ENCODE measurements at places on chromosomes 4 and X.

DNA sequence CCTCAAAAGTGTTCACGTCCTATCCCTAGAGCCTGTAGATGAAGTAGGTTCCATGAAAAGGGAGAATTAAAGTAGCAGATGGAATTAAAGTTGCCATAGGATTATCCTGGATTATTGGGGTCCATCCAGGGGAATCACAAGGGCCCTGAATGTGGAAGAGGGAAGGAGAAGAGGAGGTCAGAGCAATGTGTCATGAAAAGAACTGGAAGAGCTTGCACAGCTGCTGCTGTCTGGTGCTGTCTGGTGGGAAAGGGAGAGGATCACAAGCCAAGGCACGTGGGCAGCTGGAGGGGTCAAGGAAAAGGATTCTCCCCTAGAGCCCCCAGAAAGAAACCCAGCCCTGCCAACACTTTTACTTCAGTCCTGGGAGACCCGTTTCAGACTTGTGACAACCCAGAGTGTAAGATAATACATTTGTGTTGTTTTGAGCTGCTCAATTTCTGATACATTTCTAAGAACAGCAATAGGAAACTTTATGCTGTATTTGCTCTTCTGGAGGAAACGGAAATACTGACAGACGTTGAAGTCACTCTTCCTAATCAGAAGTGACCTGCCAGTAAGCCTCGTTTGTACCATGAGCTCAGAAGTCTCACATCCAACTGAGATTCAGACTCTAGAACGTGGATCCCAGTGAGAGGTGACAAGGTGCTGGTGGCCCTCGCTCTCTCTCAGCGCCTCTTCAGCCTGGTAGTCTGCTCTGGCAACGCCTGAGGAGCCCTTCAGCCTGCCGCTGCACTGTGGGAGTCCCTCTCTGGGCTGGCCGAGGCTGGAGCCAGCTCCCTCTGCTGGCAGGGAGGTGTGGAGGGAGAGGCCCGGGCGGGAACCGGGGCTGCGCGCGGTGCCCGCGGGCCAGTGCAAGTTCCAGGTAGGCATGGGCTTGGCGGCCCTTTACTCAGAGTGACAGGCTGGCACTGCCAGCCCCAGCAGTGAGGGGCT lies 34.7 kb upstream of the ENPP6 start:
- DNase-seq = no peak

GRCh38 chrX:16897445-16897844 lies 27.3 kb upstream of the RBBP7 start:
- no peak for DNase-seq

GRCh38 chrX:136768469-136769084 lies 12.2 kb downstream of the ARHGEF6 start:
- peak; percentile 47 for DNase-seq

GRCh38 chr4:1599491-1600210 lies 84.5 kb downstream of the FAM53A start:
- DNase-seq = no peak

DNA sequence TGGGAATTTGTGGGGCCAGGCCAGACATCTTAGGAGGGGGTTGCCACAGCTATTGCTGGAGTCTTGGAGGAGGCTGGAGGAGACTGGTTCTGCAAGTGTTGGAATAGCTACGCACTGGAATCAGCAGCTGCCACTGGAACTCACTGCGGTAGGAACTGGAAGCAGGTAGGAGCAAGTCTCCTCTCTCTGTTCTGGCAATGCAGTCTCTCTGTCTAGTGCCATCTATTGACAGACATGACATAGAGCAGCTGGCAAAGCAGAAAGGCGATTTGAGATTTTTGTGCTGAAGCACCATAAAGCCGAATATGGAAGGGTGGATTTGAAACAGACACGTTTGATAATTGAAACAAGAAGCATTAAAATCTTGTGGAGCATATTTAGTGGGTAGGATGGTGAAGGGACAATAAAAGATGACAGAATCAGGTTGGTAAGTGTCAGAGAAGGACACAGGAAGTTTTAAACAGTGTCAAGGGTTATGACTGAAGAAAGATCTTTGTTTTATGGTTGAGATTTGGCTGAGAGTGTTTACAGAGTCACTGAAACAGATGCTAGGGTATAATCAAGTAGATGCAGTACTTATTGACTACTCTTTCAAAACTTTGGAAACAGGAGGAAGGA lies 23.5 kb upstream of the SYNPO2 start:
- DNase-seq = peak; percentile 49

- no peak for DNase-seq
Observed at GRCh38 chrX:107421337-107421861, 28.1 kb upstream of the FRMPD3 start.

- no peak for DNase-seq
Observed at GRCh38 chrX:100819534-100819836, 706 bp upstream of the CSTF2 start.

DNA sequence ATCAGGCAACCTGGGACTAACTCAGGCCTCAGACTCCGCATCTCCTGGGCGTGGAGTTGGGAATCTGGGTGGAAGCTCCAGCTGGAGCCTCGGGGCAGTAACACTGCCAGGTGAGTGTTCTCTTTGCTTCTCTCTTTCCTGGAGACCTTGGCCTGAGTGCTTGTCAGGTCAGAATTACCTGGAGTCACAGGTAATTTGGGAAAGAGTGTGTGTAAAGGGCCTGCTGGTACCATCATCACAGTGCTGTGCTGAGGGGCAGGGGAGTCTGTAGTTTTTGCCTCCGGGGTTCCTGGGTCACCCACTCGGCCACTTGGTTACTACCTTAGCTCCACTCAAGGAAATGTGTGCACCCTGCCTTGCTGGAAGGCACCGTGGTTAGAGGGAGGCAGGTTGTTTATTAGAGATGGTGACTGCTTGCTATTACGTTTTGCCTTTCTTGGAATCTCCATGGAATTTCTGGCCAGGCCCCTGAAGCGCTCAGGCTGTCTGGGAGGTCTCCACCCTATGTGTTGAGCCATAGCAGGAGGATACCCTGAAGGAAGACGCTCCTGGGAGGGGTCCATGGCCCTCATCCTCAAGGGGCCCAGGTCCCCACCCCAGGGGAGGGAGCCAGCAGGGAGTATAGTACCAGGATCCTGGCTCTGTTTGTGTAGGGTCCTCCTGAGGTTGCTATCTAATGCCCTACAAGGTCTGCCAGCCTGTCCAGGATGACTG lies 2.9 kb downstream of the GPR78 start:
- DNase-seq = no peak

DNA sequence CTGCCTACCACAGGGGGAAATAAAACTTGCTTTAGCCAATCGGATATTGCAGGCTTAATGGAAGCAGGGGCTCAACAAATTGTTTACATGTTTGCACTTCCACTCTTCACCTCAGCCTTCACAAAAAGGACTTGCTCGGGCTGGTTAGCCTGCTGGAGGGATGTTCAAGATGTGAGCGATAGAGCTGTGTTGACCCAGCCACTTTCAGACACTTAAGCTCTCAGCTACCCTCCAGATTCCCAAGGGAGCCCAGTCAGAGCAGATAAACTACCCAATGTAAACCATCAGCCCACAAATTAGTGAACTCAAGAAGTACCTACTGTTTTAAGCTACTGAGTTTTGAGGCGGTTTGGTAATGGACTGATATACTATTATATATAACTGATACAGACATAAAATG lies 508.4 kb upstream of the FTHL17 start:
- no peak for DNase-seq

- no peak for DNase-seq
Observed at GRCh38 chr4:107593230-107593629, 126.8 kb downstream of the PAPSS1 start.

DNA sequence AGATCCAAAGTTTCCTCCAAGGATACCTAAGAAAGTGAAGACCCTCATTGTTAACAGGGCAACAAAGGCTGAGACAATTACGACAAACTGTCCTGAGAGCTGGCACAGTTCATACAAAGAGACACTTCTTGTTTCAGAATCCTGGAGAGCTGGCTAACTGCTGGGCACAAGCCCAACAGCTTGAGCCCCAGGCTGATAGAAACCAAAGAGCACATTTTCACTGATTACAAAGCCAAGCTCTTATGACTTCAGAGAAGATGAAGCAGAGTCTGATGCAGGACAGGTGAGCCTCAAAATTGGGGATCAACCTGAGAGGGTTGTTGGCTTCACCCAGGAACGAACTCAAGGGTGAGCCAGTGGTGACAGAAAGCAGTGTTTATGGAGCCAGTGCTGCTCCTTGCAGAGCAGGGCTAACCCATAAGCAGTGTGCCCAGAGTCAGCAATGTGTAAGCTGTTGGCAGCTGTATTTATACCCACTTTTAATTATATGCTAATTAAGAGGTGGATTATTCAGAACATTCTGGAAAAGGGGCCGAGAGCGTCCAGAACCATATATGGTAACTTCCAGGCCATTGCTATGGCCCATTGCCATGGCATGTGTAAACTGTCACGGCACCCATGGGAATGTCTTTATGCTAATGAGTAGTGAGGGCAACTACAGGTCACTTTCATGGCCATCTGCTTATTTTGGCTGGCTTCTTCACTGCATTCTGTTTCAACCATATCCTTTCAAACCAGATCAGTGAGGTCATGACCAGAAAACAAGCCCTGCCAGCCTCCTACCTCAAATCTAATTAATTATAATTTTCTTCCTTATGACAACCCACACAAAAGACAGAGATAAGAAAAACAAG lies 183.7 kb downstream of the EVC2 start:
- DNase-seq = no peak

GRCh38 chrX:119996069-119996468 lies 52.5 kb upstream of the NKAP start:
- DNase-seq = no peak

DNA sequence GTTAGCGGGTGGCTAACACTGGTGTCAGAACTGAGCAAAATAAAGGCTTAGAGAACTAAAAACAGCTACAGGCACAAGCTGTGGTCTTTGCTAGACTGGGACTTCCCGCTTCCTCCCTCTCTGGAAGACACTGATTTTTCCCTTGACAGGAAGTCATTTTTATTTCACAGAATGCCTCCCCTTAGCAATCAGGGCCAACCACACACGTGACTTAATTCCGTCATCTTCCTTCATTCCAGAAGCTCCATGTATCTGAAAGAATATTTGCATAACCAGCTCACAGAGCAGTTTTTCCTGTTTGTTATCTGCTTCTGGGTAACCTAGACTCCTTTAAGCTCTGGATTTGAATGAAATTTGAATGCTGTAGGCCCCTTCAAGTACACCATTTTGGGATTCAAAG lies 327.5 kb upstream of the FRG1 start:
- no peak for DNase-seq

- DNase-seq = no peak
Observed at GRCh38 chrX:134782796-134783195, 124.5 kb upstream of the PLAC1 start.

DNA sequence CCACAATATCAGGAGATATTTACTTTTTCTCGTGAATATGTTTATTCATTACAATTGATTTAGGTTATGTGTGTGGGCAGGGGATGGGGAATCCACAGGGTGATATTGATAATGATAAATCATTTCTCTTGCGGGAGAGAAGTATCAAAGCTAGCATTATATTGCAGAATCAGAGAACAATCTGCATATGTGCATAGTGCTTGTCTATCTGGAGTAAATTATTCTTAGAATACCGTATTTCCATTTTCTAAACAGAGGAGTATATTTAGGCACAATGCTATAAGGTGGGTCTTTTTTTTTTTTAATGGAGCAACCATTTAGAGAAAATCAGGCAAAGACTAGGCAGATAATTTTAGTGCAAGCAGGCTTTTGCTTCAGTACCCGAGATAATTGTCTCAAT lies 166.0 kb upstream of the ARX start:
- DNase-seq = no peak

GRCh38 chr4:25807102-25807728 lies 55.6 kb downstream of the SEL1L3 start:
- DNase-seq = no peak

DNA sequence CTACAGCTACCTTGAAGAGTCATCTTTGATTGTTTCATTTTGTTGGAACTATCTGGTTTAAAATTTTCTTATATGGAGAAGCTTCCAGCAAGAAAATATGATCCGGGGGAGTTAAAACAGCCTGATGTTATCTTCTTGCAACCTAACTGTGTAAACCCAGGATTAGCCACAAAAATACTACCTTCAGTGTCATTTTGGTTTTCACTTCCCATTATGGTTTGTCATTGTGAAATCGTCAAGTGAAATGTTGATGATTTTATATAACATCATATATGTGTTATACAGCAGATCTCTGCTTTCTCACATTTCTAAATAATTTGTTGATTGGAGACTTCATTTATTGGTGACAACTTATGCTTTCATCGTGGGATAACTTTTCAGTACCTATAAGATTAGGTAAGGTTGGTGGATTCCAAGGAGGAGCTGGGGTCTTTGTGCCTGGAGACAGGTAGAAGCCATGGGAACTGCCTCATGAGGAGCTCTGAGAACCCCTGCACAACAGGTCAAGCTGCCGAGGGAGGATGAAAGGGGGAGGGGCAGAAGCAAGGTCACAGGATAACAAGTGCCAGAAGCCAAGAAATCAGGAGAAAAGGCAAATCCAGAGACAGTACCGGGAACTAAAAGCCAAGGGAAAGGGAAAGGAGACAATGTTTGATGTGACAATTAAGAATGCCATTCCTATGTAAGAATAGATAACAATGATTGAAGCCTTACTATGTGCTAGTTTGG lies 7.2 kb downstream of the ARHGAP24 start:
- DNase-seq = no peak

DNA sequence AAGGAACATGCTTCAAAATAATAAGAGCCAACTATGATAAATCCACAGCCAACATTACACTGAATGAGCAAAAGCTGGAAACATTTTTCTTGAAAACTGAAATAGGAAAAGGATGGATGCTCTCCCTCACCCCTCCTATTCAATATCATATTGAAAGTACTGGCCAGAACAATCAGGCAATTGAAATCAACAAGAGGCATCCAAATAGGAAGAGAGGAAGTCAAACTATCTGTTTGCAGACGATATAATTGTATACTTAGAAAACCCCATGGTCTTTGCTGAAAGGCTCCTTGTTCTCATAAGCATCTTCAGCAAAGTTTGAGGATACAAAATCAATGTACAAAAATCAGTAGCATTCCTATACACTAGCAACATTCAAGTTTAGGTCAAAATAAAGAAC lies 1562.5 kb upstream of the ADGRL3 start:
- DNase-seq = no peak

DNA sequence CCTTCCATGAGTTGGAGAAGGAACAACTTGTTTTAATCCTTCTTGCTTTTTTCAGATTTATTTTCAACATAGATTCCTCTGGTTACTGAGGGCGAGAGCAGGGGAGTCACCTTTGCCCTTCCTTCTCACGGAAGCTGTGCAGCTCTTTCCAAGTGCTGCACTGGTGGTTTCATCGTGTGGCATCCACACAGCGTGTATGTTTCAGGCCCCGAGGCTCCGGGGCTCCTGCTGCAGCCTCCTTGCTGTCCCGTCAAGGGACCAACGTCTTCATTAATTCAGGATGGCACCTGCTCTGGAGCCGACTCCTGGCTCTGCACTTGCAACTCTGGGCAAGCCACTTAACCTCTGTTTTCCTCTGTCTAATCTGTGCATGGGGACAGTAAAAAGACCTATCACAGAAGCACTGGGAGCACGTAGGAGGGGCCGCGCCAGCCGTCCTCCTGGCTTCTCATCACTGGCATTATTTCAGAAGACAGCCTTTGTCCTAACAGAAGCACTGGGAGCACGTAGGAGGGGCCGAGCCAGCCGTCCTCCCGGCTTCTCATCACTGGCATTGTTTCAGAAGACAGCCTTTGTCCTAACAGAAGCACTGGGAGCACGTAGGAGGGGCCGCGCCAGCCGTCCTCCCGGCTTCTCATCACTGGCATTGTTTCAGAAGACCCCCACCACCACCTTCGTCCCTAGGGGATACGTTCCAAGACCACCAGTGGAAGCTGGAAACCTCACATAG lies 117.8 kb upstream of the NKX1-1 start:
- no peak for DNase-seq

- no peak for DNase-seq
Observed at GRCh38 chr4:89878611-89879010, 16.0 kb upstream of the MMRN1 start.
